Progenitor cell of endocrine pancreas (in vitro differentiated cells): ENCODE measurements at places on chromosomes 13 and 19.

DNA sequence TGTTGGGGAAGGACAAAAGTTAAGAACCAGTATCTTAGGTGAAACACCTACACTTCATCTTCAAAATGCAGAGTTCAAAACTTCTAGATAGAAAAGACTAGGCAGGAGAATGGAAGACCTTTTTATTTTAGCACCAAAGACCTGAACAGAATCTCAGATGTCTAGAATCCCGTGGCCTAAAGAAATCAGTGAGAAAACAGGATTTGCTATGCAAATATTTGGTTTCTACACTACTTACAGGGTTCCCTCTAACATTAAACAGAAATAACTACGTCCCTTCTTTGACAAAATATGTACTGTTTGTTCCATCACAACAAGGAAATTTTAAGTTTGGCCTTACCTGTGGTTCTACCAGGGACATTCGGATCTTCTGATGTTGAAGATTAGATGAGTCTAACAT is 21.5 kb downstream of the DIS3 start:
- DNase-seq = no peak

GRCh38 chr19:1585243-1585580 is 7.5 kb downstream of the MBD3 start:
- no peak for DNase-seq

- no peak for DNase-seq
These were observed 10.4 kb downstream of the LMNB2 start for GRCh38 chr19:2446381-2446780.

GRCh38 chr19:5251096-5252065 is 89.2 kb downstream of the PTPRS start:
- DNase-seq = no peak

DNA sequence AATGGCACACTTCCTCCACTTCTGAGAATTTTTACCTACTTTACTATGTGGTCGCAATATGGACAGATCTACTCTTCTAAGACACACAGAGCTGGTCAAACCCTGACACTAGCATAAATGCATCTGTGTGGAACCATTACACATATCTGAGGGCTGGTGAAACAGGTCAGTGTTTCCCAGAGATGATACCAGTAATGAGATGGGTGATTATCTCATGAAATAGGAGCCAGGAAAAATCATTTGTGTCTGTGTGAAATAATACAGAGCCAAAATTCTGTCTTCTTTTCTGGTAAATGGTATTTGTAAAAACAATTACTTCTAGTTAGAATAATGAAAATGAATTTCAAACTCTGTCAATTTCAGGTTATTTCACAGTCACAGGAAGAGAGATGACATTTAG is 71.6 kb upstream of the FARP1 start:
- no peak for DNase-seq

GRCh38 chr13:106480351-106480910 is 55.0 kb downstream of the EFNB2 start:
- no peak for DNase-seq

GRCh38 chr19:38930776-38931520 is at the start of gene MRPS12:
MRPS12 (plus strand) TSS chr19:38930944; CDS start chr19:38931295, 351 bp downstream.
- DNase-seq = peak; percentile 94

GRCh38 chr13:103514619-103515018 is 448.4 kb upstream of the SLC10A2 start:
- no peak for DNase-seq

DNA sequence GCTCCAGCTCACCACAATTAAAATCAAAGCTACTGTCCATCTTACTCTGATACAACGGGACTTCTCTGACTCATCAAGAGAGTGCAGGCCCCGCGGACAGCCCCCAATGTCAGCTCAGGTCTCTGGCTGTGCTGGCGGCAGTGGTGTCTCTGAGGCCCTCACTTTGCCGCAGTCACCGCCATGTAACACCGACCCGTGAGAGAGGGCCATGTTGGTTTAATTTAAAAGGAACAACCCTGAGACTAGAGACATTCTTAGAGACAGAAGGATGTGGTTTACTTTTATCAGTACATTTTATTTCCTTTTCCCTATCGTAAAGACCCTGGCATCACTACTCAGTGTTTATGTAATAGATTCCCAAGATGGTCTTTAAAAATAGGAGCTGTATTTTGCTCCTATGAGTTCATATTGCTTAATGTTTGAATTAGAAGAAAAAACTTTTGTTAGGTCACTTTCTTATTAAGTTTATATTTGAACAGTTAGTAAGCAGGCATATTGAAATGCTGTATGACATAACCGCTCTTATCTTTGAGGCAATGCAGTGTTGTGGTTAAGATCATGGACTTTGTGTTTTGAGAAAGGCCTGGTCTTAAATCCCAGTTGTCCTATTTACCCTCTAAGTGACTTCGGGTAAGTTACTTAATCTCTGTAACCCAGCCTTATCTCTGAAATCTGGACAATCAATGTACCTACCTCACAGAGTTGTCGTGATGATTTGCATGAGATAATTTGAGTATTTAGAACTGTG is 23.4 kb downstream of the DGKH start:
- no peak for DNase-seq

- no peak for DNase-seq
These were observed 27.4 kb upstream of the CACTIN start for GRCh38 chr19:3653865-3654513.

GRCh38 chr19:38044267-38045111 is 137.5 kb downstream of the SIPA1L3 start:
- DNase-seq = no peak

DNA sequence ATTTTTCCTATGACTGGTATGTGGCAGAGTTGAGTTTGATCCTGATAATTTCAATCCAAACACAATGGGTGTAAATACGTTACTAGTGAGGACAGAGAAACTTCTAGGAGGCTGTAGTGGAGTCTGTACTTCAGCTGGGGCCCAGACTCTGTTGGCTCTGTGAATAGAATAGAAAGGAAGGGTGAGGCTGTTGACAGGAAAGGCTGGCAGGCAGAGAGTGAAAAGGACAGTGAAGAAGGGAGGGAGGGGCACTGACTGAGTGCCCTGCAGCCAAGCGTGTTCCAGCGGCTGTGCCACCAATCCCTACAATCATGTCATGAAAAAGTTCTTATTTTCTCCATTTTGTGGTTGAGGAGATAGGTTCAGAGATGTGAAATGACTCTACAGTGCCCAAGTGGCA is 80.5 kb downstream of the MBNL2 start:
- no peak for DNase-seq

- no peak for DNase-seq
These were observed 241.3 kb downstream of the SLITRK6 start for GRCh38 chr13:85557691-85558467.

- DNase-seq = no peak
These were observed 323.0 kb downstream of the EFNB2 start for GRCh38 chr13:106212386-106213010.

DNA sequence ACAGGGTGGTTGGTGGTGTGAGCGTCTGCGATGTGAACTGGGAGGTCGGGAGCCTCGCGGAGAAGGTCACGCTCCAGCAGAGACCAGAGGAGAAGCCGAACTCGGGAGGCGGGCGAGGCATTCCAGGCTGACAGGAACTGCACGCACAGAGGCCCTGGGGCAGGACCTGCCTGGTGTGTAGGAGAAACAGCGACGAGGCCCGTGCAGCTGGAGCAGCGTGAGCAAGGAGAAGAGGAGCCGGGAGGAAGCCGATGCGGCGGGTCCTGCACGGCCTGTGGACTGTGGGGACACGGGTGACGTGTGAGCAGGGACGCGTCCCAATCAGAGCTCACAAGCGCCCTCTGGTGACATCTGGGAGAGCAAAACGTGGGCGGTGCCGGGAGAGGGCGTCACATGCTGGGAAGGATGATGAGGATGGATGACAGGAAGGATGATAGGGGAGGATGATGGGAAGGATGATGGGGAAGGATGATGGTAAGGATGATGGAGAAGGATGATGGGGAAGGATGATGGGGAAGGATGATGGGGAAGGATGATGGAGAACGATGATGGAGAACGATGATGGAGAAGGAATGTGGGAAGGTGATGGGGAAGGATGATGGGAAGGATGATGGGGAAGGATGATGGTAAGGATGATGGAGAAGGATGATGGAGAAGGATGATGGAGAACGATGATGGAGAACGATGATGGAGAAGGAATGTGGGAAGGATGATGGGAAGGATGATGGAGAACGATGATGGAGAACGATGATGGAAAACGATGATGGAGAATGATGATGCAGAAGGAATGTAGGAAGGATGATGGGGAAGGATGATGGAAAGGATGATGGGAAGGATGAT is 16.1 kb upstream of the MADCAM1 start:
- peak; percentile 55 for DNase-seq

DNA sequence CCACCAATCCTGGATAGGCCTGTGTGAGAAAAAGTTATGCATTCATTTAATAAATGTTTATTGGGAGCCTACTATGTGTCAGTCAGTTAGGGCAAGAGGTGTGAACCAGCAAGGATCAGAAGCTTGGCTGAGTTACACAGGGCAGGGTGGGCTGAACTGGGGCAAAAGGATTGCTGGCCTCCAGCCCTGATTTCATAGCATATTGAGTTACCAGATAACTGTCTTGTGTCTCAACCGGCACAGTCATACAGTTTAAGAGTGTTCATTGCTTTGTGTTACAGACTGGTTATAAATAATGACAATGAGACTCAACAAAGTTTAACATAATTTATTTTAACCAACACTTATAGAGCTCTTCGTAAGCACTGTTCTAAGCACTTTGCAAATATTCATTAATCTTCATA is 253.8 kb downstream of the DLEU7 start:
- no peak for DNase-seq

DNA sequence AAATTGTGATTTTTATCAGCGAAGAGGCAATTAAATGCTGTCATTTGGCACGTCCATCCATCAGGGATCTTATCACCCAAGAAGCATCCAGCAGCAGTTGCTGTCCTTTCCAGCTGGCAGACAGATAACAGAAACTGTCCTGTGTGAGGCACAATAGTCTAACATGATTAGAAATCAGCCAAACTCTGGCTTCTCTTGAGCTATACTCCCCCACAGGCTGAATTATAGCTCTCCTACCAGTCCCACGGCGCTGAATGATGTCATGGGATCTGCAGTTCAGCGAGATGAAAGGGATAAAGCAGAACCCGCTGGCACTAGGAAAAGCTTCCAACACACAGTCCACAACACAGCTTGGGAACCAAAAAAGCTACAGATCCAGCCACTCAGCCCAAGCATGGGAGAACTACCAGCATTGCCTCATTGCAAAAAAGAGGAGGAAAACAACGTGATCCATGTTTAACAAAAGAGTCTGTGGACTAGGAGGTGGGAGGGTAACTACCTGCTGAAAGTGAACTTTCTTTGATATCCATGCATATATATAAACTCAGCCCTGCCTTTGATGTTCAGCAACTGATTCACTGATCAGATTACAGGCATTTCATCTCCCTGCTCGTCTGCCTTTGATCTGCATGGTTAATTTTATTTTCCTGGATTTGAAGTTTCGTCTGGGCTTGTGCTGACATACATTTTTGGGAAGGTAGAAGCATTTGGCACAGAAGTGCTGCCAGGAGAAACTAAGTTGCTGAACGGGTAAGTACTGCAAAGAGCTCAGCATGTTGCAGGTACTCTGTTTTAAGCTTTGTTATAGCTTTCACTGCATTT is at the start of gene TNFRSF19:
TSS of gene TNFRSF19 (plus strand) at position 314 of the 822 bp plus-strand sequence. CDS start 19,772 bp downstream, outside the sequence.
- no peak for DNase-seq

DNA sequence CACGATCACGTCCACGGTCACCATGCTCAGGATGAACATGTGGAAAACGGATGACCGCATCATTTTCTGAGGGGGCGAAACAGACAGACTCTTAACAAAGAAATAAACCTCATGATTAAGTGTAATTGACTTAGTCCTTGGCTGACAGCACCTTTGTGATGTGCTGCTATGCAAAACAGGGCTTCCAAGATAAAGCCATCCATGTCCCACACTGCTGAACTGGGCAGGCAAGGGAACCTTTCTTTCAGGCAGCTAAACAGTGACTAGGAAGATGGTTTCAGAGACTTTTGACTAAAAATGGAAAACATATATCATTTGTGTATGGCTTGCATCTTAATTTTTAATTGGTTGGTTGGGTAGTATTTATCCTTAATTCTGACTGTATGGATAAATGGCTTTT is 157.8 kb downstream of the NALCN start:
- DNase-seq = no peak

DNA sequence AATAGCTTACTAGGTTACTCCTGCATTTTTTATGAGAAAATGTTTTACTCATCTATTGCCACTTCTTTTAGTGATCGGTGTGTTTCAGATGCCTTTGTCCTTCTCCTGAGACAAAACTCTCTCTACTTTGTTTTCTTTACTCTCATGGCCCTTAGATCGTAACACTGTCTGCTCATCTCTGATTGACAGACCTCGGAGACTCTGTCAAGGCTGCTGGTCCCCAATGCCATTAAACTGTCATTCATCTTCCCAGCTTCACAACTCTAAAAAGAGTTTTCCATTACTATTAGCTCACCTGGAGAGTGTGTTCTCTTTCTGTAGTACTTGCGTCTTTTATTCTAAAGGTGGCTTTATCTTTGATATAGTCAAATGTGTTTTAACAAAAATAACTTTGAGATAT is 765.2 kb downstream of the SLITRK1 start:
- DNase-seq = no peak

DNA sequence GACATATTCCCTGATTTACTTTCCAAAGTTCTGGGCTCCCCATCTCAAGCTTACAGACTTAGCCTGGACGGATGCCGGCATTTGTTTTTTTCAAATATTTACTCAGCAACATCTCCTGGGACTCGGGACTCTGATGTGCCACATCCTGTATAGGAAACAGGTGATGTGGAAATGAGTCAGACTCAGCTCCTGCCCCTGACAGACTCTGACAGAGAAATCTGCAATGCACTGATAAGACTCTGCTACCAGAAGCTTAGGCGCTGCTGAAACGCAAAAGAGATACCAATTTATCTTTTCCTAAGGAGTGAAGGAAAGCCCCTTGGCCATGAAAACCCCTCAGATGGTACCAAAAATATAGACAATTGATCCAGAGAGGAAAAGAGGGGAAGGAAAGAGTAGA is 16.2 kb downstream of the LAIR2 start:
- no peak for DNase-seq

- no peak for DNase-seq
These were observed 31.3 kb upstream of the RGCC start for GRCh38 chr13:41426047-41426446.

GRCh38 chr13:106052200-106052767 is 483.2 kb downstream of the EFNB2 start:
- no peak for DNase-seq

GRCh38 chr13:24887759-24888158 is 123.8 kb downstream of the RNF17 start:
- DNase-seq = no peak

GRCh38 chr19:7612282-7613274 is 16.8 kb downstream of the XAB2 start:
- no peak for DNase-seq

- no peak for DNase-seq
These were observed 32.1 kb downstream of the SMAD9 start for GRCh38 chr13:36887758-36888521.

GRCh38 chr19:1577929-1578618 is 9.9 kb upstream of the MEX3D start:
- DNase-seq = no peak

DNA sequence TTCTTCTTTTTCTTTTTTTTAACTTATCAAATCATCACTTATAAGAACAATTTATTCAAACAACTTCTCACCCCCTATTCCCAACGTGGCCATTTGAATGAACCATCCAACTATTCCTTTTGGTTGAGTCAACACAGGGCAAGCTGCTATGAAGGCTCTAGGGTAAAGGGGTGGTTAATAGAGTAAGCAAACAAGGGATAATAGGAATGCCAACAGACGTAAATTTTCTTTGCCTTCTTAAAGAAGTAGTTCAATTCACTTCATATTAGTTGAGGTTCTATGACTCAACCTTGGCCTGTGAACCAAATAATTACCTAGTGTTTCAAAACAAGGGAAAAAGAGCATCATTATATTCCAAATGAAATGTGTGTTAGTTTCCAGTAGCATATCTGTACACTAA is 1383.8 kb upstream of the SLC10A2 start:
- DNase-seq = no peak

GRCh38 chr19:19140476-19140875 is 2.2 kb upstream of the TMEM161A start:
- no peak for DNase-seq
